ENCODE measurements at places on chromosomes 3 and 15. TPM values are rescaled to one million over a fixed set of nuclear protein-coding genes. Genes with fewer than 3 reads are reported as not detected.

Gene CPLX3
- polyA plus RNA-seq = not detected

- no peak for DNase-seq
These were observed 40.6 kb downstream of the FOXB1 start for GRCh38 chr15:60044636-60045270.

GRCh38 chr3:17552351-17552750 lies 190.1 kb downstream of the TBC1D5 start:
- DNase-seq = no peak

Gene ADIPOQ
- polyA plus RNA-seq = 6.0 TPM

DNA sequence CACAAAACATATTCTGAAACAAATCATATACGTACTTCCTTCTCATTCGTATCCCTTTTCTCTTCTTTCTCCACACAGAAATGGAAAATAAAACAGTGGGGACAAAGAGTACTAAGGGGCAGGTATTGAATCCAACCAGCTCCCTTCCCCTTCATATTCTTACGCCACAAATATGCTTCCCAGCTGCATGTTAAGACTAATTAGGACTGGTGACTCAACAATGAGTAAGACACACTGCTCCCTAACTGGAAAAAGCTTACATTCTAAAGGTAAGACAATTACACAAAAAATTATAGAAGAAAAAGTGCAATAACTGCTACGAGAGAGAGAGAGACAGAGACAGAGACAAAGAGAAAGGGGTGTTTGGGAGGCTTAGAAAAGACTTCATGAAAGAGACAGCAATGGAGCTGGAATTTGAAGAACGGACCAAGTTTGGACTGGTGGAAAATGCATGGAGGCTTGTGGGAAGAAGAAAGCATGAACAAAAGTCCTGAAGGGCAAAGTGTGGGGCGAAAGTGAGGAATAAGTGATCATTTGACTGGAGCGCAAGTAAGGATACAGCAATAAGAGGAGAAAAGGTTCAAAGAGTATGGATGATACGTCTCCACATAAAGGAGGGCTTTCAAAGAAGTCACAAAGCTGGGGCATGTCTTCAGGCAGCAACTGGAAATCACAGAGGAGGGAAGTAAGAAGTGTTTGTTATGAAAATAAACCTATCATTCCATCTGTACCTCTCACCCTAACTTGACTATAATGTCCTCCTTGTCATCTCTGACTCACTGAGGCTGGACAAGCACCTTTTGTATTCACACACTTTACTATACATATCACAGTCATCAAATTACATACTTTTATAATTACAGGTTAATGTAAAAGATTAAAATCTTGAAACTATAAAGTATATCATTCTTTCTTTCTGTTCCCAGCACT lies 49.2 kb downstream of the RYK start:
- no peak for DNase-seq

GRCh38 chr15:22887157-22887951 lies 48.9 kb downstream of the NIPA2 start:
- DNase-seq = no peak

DNA sequence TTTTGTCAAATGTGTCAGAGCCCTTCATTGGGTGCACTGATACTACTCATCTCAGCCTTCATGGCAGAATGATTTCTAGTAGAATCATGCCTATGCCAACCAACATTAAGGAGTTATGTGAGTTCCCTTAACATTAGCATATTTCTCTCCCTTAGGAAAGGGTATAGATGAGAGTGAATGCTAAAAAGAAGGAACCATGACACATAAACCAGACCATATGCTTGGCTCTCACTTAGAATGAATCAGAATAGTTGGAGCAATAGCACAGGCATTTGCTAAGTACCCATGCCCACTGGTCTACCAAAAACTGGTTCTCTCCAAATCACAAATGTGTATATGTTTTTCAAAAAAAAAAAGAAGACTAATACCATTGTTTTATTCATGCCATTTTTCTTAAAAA lies 51.1 kb downstream of the STRIT1 start:
- DNase-seq = no peak

Gene ESYT3
- polyA plus RNA-seq = 0.53 TPM

DNA sequence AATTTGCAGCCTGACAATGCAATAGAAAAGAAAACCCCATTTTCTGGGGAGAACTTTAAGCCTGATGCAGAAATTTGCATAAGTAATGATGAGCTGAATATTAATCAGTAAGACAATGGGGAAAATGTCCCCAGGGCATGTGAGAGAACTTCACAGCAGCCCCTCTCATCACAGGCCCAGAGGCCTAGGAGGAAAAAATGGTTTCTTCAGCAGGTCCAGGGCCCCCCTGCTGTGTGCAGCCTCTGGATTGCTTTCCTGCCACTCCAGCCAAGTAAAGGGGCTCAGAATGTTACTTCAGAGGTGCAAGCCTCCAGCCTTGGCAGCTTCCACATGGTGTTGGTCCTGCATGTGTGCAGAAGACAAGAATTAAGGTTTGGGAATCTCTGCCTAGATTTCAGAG lies 900.3 kb upstream of the ROBO1 start:
- no peak for DNase-seq

GRCh38 chr3:129182390-129183185 lies 1.1 kb downstream of the CNBP start:
- DNase-seq = no peak

- DNase-seq = no peak
These were observed 257.2 kb downstream of the NFKBIZ start for GRCh38 chr3:102106416-102107097.

Gene CCR4
- polyA plus RNA-seq = 0.45 TPM

DNA sequence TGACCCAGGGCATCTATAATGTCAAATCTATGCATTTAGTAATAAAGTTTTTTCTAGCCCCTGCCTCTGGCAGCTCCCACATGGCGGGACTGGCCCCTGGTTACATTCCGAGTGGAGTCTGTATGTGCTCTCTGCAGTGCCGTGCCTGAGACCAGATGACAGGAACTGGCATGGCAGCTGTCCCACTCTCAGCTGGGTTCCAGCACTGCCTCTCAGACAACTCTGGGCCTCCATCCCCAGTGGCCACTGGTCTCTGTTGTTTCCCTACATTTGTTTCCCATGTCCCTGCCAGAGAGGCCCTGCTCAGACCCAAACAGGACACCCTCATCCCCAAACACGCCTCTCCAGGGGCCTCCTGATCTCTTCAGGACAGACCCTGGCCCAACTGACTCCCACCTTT lies 109.3 kb downstream of the OCA2 start:
- no peak for DNase-seq

GRCh38 chr15:50593761-50594160 lies 47.3 kb upstream of the USP50 start:
- no peak for DNase-seq

GRCh38 chr15:81357180-81357686 lies 16.8 kb downstream of the TMC3 start:
- DNase-seq = no peak

DNA sequence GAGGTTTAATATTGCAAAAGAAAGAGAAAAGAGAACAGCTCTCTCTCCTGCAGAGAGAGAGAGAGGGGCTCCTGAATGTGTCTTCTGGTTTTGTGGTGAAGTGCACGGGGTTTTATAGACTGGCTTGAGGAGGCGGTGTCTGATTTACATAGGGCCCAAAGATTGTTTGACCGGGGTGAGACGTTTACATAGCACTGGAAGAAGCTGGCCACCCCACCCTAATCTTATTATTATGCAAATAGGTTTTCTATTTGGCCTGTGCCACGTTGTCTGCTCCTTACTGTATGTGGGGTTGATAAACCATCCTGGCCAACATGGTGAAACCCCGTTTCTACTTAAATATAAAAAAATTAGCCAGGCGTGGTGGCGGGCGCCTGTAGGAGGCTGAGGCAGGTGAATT lies 268.6 kb downstream of the SV2B start:
- DNase-seq = no peak

GRCh38 chr3:15812183-15812582 lies 14.4 kb upstream of the ANKRD28 start:
- DNase-seq = no peak

Gene SLC15A2
- 0.23 TPM for polyA plus RNA-seq

Gene MNS1
- 3.4 TPM for polyA plus RNA-seq

Gene LEKR1
- 0.38 TPM for polyA plus RNA-seq

GRCh38 chr15:76147906-76148570 lies 88.3 kb downstream of the TMEM266 start:
- peak; percentile 66 for DNase-seq

- no peak for DNase-seq
These were observed 61.3 kb upstream of the PSMD6 start for GRCh38 chr3:64084640-64085039.

GRCh38 chr3:105960381-105960780 lies 91.6 kb upstream of the CBLB start:
- DNase-seq = no peak

- peak; percentile 82 for DNase-seq
These were observed 15.7 kb downstream of the GK5 start for GRCh38 chr3:142209655-142210054.

Gene NAALADL2
- 2.3 TPM for polyA plus RNA-seq

- peak; percentile 8 for DNase-seq
These were observed 35.6 kb downstream of the ZXDC start for GRCh38 chr3:126439968-126440708.

Gene SEMA6D
- polyA plus RNA-seq = 13.7 TPM

DNA sequence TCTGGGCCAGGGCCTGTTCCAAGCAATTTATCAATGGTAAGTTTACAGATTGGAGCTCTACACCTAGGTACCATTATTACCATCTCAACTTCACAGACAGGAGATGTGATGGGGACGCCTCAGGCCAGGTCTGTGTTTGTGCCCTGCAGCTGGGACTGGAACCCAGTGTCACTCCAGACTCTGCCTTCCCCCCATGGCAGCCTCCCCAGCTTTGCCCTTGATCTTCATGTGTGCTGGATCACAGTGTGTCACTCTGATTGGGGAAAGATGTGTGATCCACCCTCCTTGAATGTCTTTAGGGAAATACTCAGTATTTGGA lies 59.6 kb downstream of the MGLL start:
- DNase-seq = no peak

Gene CATSPER2
- 2.5 TPM for polyA plus RNA-seq

Gene HIGD2B
- not detected for polyA plus RNA-seq

- DNase-seq = no peak
These were observed 592 bp upstream of the ZNF445 start for GRCh38 chr3:44478055-44478468.

Gene ERICH6
- polyA plus RNA-seq = not detected

- no peak for DNase-seq
These were observed 19.2 kb downstream of the ALDH1A3 start for GRCh38 chr15:100898661-100899462.

Gene SAMMSON
- polyA plus RNA-seq = 0.38 TPM

Gene PLSCR5
- polyA plus RNA-seq = not detected

Gene GJD2
- not detected for polyA plus RNA-seq

- DNase-seq = peak; percentile 54
These were observed 19.6 kb upstream of the MOBP start for GRCh38 chr3:39447637-39448483.

Gene NR1I2
- polyA plus RNA-seq = 0.37 TPM

DNA sequence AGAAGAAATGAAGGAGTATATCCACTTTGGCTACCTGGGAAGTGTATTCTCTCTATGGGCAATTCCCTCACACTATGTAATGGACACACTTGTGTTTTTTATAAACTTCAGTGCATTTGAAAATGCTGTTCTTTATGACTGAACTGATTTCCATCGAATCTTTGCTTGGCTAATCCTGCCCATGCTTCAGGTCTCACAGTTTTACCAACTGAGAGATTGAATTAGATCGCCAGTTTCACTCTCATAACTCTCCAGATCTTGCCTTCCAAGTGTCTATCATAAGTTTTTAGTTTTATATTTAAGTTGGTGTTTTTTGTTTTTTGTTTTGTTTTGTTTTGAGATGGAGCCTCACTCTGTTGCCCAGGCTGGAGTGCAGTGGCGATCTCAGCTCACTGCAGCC lies 73.5 kb upstream of the MBNL1 start:
- no peak for DNase-seq

DNA sequence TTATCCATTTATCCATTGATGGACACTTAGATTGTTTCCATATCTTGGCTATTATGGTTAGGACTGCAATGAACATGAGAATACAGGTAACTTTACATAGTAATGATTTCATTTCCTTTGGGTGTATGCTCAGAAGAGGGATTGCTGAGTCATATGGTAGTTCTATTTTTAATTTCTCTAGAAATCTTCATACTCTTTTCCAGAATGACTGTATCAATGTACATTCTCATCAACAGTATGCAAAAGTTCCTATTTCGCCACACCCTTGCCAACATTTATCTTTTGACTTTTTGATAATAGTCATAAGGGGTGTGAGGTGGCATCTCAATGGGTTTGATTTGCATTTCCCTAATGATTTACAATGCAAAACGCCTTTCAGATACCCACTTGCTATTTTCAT lies 6.2 kb upstream of the NIPA1 start:
- no peak for DNase-seq

- no peak for DNase-seq
These were observed 167.7 kb downstream of the AGBL1 start for GRCh38 chr15:86247249-86247955.

Gene SMCO1
- polyA plus RNA-seq = not detected

- no peak for DNase-seq
These were observed 72.1 kb downstream of the OTOL1 start for GRCh38 chr3:161568671-161569070.

- no peak for DNase-seq
These were observed 93.5 kb upstream of the ALDH1A3 start for GRCh38 chr15:100786139-100786531.

GRCh38 chr3:105836533-105836932 lies 32.3 kb downstream of the CBLB start:
- peak; percentile 43 for DNase-seq

GRCh38 chr3:147410116-147410525 lies 956 bp downstream of the ZIC1 start:
- no peak for DNase-seq

DNA sequence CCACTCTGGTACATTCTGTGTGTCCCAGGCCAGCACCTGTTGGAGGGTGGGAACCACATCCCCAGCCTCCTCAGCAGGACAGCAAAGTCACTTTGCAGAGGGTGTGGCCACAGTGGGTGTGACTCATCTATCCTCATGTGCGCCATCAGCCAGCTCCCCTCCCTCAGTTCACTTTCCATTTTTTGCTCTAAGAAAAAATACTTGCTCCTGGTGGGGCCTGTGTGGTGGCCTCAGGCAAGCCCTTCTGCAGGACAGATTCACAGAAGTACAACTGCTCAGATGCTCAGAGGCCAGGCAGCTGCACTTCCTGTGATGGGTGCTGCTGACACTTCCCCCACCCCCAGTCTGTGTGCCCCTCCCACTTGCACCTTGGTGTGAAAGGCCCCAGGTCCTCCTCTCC lies 78.3 kb upstream of the ALDH1L1 start:
- no peak for DNase-seq

DNA sequence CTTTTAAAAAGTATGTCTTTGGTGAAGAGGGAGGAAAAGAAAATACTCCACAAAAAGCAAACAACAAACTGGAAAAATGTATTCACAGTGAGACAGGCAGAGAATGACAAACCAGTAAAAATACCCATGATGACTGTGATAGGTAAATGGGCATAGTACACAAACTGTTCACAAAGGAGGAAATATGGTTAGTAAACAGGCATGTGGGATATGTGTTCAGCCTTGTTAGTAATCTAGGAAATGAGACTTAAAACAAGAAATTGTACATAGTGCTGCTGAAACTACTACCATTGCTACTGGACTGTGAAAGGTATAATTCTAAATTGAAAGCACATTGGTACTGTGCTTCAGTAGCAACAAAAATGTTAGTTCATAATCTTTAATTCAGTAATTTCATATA lies 50.1 kb downstream of the UBE2E2 start:
- no peak for DNase-seq

Data from ovary (tissue), 10 donors.